ENCODE measurements at places on chromosomes 3 and 15.

DNA sequence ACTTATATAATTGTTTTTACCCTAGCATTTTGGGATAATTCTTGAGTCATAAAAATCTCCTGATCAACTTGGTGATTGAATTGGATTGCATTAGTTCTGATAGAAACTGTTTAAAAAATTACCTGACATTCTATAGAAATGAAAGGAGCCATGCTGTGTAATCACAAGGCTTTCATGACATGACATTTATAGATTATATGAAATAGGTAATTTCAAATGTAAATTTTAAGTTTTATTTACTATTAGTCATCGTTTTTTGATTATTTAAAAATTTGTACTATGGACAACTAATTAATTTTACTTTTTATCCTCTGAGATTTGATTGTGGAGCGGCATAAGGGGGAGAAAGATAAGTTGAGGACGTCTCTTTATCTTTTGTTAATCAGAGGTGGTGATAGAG, 12.3 kb upstream of the CHD2 start:
- DNase-seq = no peak

DNA sequence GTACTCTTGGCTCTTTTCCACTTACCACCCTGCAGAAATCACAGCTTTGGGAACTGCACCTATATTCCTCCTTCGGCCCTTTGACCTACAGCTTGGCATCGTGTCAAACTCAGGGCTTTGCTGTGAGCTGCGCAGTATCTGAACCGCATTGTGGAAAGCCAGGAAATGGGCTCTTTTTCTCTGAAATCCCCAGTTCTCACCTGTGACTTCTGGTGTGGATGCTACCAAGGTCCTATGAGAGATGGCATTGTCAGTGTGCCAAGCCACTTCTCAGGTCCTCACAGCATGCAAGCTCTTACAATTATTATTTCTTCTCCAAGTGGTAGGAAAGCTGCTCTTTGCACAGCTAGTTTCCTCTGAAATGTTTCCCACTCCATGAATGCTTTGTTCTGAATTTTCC, 450.6 kb upstream of the TBL1XR1 start:
- DNase-seq = no peak

GRCh38 chr3:67416703-67417102, 237.7 kb downstream of the SUCLG2 start:
- DNase-seq = no peak

- no peak for DNase-seq
Measured at GRCh38 chr3:165440380-165440779, 244.2 kb upstream of the SLITRK3 start.

GRCh38 chr3:24614359-24614758, 119.7 kb upstream of the THRB start:
- no peak for DNase-seq

- no peak for DNase-seq
Measured at GRCh38 chr15:73602992-73603391, 30.2 kb downstream of the NPTN start.

GRCh38 chr15:40952301-40952900, 870 bp upstream of the CHAC1 start:
- no peak for DNase-seq

DNA sequence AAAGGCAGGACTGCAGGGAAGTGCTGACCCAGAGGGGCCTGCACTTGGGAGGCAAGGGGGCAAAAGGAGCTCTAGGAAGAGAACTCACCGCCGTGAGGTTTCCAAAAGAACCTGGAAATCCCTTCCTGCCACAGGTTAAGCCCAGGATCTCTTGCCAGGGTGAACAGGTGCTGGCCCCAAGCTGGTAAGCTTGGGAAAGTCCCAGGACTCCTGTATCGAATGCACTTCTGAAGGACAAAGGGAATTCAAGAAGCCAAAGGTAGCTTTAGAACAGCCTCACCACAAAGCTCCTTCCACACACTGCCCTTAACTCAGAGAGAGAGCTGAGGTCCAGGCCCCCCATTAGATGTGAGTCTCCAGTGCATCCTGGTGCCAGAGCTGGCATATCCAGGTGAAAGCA, 11.9 kb upstream of the SKIC8 start:
- no peak for DNase-seq

DNA sequence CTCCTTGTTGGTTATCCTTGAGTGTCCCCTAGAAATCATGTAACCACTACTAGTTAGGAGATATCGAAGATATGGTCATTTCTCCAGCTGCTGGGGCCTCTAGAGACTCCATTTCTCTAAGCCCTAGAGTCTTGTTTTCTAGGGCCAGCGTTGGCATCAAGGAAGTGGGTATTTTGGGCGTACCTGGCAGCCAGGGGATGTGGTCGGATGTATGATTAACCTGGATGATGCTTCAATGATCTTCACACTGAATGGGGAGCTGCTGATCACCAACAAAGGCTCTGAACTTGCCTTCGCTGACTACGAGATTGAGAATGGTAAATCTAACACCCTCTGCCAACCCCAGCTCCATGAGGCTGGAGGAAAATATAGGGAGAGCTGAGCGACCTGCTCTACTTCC, 325.5 kb downstream of the RYR3 start:
- no peak for DNase-seq

DNA sequence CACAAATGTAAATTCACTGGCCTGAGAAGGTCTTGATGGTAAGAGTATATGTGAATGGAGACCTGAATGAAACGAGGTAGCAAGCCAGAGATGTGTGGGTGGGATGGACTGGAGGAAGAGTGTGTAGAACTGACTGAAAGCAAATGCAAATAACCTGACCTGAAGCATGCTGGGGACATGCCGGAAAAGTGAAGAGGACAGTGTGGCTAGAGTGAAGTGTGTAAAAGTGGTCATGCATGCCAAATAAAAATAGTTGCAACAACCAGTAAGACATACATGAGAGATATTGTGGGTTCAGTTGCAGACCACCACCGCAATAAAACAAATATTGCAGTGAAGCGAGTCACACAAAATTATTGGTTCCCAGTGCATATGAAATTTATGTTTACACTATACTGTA, 82.3 kb downstream of the LPP start:
- DNase-seq = no peak

GRCh38 chr15:94306700-94307650, 75.6 kb downstream of the MCTP2 start:
- peak; percentile 36 for DNase-seq

- no peak for DNase-seq
Measured at GRCh38 chr3:156449710-156450574, 105.0 kb downstream of the SSR3 start.

- DNase-seq = no peak
Measured at GRCh38 chr3:190860521-190860920, 2.0 kb downstream of the GMNC start.

- DNase-seq = peak; percentile 31
Measured at GRCh38 chr15:45612790-45613415, 21.9 kb upstream of the SQOR start.

DNA sequence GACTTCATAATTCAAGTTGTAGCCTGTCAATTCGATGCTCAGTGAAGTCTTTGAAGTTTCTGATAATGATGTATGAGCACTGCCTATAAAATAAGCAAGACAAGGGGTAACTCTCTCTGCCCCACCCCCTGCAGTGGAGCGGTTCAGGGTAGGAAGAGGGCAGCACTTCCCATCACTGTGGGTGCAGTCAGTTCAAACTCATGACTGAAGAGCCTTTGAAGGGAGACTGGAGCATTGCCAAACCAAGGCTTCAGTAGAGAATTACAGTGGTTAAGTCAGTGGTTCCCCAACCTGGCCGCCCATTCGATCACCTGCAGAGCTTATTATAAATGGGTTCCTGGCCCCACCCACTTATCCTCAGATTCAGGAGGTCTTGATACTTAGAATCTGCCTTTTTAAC, 190.6 kb downstream of the SHQ1 start:
- DNase-seq = no peak

- no peak for DNase-seq
Measured at GRCh38 chr3:128945041-128945877, 48.6 kb downstream of the CFAP92 start.

- no peak for DNase-seq
Measured at GRCh38 chr3:129439226-129439816, 427 bp downstream of the MBD4 start.

DNA sequence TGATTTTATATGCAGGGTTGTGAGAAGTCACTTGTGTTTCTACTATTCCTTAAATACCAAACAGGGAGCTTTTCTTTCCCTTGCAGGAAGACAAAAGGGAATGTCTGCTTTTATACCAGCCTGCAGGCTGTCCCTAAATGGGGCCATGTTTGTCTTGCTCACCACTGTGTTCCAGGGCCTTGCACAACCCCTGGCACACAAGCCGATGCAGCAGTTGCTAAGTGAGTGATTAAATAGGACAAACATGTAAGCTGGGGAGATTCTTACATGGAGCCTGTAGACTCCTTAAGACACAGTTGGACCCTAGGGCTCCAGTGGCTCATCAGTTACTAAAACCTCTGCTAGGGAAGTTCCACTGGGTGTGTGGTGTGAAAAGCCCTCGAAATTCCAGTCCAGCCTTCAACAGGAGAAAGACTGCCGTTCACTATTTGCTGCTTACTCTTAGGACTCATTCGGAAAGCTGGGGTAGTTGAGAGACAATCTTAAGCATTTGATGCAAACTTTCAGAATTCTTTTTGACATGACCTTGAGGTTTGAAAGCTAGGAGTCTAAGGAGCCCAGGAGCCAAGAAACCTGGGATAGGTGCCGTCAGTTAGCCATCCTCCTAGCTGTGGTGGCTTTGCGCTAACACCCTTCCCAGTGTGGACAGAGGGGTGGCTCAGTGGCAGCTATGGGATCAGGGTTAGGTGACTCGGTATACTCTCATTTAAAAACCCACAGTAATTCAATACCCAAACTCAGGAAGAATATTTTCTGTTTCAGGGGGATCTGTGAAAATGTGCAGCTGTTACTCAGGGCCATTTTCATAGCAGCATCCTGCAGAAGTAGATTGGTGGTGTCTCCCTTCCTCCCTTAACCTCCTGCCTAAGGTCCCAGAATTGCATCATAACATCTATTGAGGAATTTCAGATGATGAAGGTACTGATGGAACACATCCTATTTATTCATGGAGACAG, 39.1 kb downstream of the SYNM start:
- no peak for DNase-seq

- DNase-seq = no peak
Measured at GRCh38 chr15:62415498-62415897, 250.4 kb upstream of the C2CD4B start.

DNA sequence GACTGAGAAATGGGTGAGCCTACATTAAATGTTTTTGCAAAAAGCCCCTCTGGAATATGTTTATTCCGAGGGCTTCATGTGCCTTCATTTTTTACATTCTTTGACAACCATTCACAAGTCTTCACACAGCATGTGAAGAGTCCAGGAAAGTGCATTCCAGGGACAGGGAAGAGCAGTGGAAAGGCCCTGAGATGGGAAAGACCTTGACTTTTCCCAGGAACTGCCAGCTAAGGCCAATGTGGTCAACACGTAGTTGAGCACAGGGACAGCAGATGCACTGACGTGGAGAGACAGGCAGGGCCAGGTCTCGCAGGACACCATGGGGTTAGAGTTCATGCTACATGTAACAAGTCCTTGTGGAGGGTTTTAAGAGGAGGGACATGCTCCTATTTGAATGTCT, 21.7 kb downstream of the SSR3 start:
- DNase-seq = no peak

DNA sequence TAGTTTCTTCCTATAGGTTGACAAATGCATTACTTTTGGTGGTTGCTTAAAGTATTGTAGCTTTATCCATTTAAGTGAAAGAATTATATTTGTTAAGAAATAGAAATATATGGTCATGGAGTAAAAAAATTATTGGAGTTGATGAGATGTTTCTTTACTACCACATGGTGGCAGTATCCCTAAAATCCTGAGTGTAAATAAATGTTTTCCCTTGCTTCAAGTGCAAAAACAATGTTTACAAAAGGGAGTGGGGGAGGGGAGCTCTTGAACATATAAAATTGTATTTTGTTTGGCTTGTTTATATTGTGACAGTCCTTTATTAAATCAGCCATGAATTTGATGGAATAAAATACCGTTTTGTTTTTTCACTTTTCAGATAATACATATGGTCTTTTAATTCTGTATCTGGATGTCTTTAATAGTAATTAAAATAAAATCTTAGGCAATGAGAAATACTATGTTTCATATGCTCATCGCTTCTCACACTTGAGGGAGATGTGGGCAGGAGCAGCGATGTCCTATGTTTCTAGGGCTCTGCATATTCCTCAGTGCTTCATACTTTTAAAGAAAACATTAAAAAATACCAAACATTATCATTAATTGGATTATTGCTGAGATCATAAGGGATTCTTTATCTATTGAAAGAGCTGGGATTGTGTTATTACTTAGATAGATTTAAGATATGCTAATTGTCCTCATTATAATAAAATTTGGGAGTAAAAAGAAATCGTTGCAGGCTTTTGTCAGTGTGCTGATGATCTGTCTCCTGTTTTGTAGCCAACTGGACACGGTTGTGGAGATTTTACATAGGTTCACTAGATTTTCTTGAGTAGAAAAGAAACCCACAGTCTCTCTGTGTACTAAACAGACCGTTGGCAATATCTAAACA, 349.7 kb downstream of the TUSC7 start:
- no peak for DNase-seq

GRCh38 chr15:34610354-34610753, 26.9 kb upstream of the GOLGA8B start:
- DNase-seq = no peak

GRCh38 chr3:142947352-142947751, 16.1 kb downstream of the PAQR9 start:
- no peak for DNase-seq

DNA sequence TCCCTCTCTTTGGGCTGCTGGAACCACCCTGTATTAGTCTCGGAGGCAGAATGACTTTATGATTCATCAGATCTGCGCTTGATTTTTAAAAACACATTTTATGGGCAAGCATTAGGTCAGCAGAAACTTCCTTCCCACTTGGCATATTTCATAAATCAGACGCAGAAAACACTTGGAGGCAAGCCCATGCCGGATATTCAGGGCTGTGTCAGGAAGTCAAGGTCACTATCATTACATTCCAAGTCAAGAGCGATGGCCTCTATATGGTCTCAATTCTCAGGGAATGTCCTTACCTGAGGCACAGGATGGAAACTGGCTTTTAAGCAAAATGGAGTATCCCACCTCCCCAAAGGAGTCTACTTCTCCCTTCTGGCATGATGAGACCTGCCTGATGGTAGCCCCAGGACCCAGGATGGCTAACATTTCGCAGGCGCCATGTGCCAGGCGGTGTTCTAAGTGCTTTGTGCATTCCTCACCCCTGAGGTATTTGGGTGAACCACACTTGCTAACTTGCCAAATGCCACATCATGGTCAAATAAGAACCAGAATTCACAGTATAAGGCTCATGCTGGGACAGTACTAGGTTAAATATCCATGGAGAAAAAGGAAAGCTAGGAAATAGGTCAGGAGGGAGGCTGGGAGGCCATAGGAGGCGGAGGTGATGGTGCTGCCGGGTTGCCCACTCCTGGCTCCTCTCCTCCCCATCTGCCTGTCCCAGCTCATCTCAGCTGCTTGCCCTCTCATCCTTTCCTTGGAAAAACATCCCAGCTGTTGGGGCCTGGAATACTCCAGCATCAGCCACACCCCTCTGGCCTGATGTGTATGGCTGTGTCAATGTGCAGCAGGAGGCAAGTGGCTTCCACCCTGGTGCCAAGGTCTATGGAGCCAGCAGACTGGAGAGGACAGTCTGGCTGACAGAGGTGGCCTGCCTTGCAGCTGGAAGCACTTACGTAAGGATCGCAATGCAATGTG, 18.8 kb downstream of the BCL2L10 start:
- DNase-seq = peak; percentile 66
